ENCODE measurements at places on chromosomes 4 and X. TPM values are rescaled to one million over a fixed set of nuclear protein-coding genes. Genes with fewer than 3 reads are reported as not detected.

Gene RAPGEF2
- total RNA-seq = 27.5 TPM

Gene FAM9B
- 0.13 TPM for total RNA-seq

- DNase-seq = no peak
Observed at GRCh38 chr4:158865520-158866177, 96.8 kb downstream of the FNIP2 start.

DNA sequence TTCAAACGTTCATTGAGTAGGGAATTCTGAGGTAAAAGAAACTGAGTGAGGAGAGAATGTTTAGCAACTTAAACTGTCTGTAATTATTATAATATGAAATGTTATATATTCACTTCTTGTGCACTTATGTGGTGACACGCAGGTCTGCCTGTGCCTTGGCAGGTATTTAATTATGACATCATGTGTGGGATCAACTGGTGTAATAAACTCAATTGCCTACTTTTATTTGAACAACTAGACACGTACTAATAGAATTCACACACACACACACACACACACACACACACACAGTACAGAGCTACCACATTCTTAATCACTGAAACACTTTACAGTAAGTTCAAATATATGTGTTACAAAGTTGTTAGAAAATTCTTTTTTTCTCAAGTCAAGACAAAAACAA, 20.7 kb upstream of the SLC25A31 start:
- DNase-seq = no peak

- DNase-seq = no peak
Observed at GRCh38 chr4:80229128-80229527, 31.8 kb downstream of the PRDM8 start.

Gene SOWAHB
- not detected for total RNA-seq

- no peak for DNase-seq
Observed at GRCh38 chr4:153426207-153426885, 39.8 kb upstream of the TMEM131L start.
